ENCODE measurements at places on chromosomes 12 and 14.

GRCh38 chr14:33780035-33780434, 170.8 kb downstream of the EGLN3 start:
- DNase-seq = no peak

DNA sequence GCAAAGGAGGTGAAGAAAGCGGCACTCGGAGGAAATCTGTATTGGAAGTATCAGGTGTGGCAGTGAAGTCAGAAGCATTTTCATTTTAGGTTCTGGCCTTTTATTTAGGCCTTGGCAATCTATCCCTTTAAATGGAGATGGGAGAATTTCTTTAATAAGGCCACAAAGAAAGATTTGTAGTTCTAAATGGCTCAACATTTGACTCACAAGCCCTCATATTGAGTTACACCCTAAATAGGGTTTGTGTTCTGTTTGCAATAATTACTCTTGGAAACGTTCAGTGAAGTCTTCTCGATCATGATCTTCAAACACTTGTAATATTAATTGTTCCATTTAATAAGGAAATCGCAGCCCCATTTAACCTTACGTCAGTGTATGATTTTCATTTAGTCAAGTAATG, 25.3 kb upstream of the TMEM260 start:
- no peak for DNase-seq

GRCh38 chr12:89781946-89782550, 73.4 kb upstream of the ATP2B1 start:
- no peak for DNase-seq

DNA sequence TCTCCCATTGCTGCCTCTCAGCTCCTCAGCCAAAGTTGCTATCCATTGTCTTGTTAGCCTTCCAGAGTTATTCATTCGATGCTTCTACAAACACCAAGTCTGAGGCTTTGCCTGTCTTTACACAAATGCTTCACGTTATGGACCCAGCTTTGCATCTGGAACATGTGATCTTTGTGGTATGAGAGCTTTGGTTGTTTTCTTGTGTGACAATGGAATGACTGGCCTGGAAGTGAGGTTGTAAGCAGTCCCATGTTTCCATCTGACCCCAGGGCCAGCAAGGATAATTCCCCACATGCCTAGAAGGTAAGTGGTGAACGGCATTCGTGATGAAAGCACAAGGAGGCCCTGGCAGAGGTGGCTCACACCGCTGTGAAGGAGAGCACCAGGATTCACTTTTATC, 866.7 kb upstream of the TMEM132C start:
- DNase-seq = no peak

DNA sequence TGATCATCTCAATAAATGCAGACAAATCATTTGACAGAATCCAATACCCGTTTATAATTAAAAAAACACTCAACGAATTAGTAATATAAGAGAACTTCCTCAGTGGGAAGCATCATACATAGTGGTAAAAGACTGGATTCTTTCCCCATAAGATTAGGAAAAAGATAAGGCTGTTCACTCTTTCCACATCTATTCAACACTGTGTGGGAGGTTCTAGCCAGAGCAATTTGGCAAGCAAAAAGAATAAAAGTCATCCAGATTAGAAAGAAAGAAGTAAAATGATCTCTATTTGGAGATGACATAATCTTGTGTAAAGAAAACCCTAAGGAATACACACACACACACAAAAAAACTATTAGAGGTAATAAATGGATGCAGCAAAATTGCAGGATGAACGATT, 38.4 kb downstream of the YEATS4 start:
- DNase-seq = no peak

DNA sequence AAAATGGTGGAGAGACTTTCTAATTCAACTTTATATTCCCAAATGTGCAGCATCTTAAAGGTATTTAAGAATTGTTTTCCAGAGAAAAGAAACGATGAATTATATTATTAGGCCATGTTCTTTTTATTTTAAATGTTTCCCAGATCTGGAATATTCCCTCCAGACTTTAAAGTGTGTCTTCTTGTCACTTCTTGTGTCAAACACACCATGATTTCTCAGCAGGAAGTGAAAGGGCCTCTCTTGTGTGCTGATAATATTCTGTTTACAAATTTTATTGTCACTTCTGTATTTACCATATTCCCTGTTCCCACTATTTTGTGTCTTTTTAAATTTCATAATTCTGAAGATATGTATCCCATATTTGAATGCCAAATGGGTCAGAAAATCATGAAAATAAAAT, 455.0 kb upstream of the FLRT2 start:
- DNase-seq = no peak

DNA sequence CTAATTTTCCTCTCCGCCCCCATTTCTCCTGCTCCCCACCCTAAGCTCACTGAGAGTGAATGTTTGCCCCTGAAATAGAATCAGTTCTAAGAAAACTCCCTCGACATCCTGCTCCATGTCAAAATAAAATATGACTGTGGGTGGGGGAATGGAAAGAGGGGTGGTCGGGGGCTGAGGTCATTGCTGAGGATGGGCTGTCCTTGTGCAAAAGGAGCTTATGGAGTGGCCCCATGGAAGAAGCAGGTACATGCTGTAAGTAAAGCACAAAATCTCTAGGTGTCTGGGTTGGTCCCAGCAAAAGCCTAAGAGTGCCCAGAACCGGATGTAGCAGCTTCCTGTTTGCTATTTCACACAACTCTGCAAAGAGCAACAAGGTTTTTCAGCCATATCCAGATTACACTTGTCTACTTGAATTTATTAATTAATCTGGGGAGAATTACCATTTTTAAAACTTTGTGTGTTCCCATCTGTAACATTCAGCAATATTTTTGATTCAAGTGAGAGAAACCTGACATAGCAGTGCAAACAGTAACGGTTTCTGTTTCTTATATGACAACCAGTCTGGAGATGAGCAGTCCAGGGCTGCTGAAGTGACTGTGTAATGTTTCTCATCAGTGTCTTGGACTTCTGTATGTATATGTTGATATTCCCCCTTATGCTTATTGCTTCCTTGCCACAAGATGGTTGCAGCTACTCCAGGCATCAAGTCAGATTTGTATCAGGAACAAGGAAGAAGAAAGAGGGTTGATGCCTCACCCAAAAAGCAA, 40.4 kb upstream of the GZMB start:
- no peak for DNase-seq

- DNase-seq = no peak
These were observed 1.4 kb downstream of the LRFN5 start for GRCh38 chr14:41607966-41608663.

DNA sequence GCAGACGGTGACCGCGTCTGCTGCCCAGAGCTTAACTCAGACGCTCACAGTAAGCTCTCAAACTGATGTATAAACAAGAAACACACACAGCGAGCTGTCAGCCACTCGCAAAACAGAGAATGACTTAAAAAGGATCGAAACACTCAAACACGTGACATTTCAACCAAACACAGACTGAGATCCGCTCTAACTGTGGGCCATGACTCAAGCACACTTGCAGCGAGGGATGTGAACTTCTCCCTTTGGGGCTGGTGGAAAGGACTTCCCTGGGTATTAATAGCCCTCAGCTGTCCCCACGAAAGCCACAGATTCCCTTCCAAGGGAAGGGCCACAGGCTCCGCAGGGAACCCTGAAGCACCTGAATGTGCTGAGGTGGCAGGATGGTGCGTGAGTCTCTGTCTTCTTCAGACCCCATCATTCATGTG, 29.1 kb downstream of the CCDC88C start:
- no peak for DNase-seq

DNA sequence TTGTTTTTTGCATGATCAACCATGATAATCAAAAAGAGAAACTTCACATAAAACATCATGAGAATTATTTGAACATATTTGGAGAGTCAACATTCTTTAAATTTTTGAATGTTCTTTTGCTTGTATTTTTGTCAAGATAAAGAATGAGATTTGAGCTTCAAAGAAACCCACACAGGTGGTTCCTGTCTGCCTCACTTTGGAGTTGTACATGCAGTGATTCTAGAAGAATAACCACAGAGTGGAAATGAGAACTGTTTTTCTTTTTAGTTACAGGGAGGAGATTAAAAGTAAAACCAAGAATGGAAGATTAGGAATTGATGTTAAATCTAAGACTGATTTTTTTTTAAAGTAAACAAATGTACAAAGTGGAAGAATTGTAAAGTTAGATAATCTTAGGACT, 2.3 kb upstream of the ZNF705A start:
- DNase-seq = no peak

DNA sequence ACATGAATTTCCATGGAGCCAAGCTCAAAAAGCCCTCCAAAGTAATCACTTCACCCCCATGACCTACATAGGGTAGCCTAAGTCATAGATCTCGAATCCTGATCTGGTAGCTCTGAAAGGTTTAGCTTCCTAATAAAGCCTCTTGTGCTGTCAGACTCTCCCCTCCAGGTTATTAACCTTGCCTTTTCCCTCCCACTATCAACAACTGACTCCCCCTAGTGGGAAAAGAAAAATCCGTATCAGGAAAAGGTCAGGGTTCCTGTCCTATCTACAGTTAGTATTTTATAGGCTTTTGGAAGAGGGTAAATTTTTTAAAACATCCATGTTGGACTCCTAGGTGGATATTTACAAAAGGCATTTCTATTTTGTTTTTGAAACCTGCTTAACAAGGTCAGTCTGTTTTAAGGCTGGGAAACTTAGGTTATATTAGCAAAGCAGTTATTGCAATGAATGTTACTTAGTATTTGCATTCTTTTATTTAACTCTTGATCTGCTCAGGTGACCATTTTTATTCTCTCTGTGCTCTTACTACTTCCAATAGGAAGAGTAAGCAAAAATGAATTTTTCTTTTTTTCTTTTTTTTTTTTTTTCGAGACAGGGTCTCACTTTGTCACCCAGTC, 8.0 kb downstream of the YY1 start:
- DNase-seq = peak; percentile 65

DNA sequence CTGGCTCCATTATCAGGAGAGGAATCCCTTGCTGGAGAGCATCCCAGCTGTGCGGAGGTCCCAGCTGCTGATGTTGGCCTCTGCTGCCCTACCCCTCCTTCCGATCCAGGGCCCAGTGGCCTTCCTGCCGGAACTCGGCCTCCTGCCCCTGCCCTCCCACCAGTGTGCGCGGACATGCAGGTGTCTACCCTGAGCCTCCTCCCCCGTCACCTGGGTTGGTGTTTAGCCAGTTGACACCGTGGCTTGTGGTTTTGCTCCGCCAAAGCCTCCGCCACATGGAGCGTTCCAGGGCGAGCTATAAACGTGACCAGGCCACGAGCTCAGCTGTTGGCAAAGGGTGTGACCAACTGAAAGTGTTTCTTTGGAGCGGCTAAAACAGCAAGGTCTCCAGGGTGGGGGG, 1104.3 kb downstream of the BCL11B start:
- DNase-seq = no peak

DNA sequence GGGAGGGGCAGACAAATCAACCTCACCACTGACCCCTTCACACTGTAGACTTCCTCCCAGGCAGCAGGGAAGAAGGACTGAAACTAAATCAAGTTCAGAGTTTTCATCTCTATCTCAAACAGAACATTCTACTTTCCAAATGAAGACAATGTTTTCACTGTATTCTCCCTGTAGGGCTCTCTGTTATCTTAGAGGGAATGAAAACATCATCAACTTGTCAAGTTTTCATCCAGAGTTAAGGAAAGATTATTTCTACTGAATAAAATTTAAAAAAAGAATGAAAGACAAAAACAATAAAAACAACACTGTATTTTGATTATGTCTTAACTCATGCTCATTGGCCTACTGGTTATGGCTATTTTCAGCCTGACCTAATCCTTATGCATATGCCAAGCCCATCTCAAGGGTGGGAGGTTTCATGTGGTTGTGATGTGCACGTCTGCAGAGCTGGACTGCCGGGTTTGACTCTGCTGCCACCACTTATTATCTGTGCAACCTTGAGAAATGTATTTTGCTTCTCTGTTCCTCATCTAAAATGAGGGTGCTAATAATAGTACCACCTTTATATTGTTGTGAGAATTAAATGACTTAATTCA, 152.0 kb upstream of the AVPR1A start:
- no peak for DNase-seq

GRCh38 chr12:111228916-111229666, 139.8 kb downstream of the PHETA1 start:
- no peak for DNase-seq

DNA sequence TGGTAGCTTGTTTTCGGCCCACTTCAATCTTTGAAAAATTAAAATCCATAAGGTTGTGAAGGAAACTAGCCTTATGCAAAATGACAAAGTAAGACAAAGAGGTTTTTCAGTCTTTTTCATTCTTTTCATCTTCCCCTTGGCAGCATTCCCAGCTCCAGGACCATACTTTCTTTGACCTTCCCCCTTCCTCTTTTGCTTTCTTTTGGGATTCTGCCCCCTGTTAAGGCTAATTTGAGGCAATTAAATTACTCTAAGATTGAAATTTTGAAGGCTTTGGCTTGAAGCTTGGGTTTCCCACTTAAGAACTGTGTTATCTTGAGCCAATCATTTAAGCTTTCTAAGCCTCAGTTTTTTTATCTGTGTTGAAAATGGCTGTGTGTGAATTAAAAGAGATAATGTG, 124.9 kb downstream of the DACT1 start:
- peak; percentile 3 for DNase-seq

DNA sequence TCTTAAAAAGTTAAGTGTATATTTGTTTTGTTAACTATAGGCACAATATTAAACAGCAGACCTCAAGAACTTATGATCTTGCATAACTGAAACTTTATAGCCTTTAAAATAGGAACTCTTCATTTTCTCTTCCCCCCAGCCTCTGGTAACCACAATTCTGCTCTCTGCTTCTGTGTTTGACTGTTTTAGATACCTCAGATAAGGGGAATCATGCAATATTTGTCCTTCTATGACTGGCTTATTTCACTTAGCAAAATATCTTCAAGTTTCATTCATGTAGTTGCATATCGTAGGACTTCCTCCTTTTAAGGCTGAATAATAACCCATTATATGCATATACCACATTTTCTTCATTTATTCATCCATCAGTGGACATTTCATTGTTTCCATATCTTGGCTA, 131.3 kb downstream of the PTPRO start:
- no peak for DNase-seq

- DNase-seq = no peak
These were observed 4.9 kb downstream of the TEX52 start for GRCh38 chr12:2851931-2852330.

- no peak for DNase-seq
These were observed 224.9 kb downstream of the BTG1 start for GRCh38 chr12:91920741-91921140.

DNA sequence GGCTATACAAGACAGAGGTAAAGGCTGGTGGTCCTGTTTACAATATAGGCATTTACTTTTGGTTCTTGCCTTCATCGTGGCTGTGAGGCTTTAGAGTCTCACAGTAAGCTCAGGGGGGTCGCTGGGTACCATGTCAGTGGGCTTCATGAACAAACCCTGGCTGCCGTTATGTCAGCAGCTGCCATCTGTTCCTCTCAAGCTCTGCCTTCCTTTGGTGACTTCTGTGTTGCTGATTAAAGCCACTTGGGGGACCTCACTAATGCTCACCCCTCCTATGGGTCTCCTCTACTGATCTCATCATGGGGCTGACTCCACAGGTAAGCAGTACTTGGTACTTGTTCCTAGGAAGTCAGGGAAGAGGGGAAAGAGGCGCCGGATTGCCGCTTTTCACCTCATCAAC, 268.7 kb downstream of the TTC6 start:
- no peak for DNase-seq

GRCh38 chr12:81944886-81945285, 185.7 kb upstream of the PPFIA2 start:
- DNase-seq = no peak
